ENCODE measurements at places on chromosomes 12 and 14. TPM values are rescaled to one million over a fixed set of nuclear protein-coding genes. Genes with fewer than 3 reads are reported as not detected.

DNA sequence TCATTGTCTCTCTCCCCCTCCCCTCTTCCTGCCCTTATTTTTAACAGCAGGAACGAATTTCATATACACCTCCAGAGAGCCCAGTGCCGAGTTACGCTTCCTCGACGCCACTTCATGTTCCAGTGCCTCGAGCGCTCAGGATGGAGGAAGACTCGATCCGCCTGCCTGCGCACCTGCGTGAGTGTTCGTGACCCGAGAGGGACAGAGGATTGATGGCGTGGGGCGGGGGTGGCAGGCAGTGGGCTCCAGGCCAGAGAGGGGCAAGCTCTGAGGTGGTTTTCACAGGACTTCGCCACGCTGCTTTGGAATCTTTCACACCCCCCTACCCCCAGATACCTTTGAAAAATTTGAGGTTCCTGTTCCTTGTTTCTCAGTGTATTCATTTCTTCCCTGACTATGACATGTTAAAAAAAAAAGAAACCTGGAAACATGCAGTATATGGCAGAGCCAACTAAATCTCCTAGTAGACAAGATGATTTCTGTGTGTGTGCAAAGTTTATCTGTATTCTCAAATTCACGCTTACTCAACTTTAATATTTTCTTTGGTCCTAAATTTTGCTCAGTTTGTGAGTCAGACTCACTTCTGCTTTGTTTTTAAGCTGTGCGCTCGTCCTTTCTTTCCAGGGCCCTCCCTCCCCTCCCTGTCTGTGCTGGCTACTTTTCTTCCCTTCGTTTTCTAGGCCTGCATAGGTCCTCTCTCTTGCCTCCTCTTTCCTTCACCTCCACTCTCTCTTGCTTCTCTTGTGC is 103.1 kb downstream of the ETV6 start:
- DNase-seq, result no peak

DNA sequence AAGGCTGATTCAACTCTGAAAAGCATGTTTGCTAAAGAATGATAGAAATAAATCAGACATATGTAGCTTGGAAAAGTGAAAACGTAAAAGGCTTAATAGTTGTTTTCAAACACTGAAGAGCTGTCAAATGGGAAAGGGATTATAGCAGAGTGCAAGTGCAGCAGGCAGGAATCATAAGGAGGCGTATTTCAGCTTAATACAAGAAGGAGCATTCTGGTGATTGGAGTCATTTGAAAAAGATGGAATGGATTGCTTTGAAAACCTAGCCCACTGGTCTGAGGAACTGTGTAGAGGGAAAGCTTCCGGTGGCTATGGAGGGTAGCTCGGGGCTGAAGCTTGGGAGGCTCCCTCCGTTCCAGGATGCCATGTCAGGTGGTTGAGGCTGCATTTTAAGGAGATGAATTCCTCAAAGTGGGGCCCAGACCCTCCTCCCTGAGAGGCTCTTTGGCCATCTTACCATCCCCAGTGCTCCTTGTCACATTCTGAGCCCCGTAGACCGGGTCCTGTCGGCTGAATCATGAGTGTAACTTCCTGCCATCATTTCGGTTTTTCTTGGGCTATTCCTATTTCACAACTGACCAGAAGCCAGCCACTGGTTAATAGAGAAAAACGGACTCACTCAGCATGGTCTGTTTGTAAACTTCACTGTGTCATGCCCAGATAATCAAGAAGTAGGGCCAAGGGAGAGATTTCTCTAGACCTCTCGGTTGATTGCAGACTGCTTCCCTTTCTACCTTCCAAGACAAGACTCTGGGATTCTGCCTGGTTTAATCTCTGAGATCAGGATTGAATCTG is 6.5 kb downstream of the WNT5B start:
- DNase-seq, result no peak

DNA sequence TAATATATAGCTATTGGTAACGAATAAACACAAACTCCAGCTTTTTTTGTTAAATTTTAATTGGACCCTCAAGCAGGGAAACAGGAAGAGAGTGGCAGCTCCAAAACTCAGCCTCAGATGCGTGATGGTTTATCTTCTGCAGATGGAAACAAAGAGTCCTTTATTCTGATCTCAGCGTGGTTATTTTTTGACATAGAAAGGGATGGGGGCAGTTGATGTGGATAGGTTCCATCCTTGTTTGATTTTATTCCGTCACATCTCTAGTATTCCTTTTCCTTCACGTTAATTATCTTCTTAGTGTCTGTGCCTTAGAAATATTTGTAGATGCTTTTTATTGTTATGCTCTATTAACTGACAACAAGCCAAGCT is 447.6 kb upstream of the SEL1L start:
- no peak for DNase-seq

DNA sequence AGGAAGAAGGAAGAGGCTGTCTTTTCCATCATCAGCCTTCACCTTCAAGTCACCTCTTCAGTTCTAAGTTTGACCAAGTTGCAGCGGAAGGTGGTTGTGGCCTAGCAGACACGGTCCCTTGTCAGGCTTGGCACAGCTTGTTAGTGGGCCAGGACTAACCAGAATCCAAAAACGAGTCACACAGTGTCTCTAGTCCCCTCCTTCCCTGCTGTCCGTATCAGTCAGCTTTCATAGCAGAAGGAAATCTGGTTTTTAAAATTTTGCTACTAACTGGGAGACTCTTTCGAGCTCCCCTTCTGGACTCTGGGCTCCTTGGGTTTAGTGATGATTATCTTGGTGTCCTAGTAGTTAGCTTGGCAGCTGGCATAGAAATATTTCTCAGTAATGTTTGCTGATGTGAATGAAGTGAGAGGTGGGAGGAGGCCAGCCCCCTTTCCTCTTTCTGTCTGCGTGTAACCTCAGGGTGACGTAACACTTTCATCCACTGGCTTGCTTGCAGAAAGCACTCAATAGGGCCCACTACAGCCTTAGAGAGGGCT is 3.8 kb downstream of the ETV6 start:
- no peak for DNase-seq

DNA sequence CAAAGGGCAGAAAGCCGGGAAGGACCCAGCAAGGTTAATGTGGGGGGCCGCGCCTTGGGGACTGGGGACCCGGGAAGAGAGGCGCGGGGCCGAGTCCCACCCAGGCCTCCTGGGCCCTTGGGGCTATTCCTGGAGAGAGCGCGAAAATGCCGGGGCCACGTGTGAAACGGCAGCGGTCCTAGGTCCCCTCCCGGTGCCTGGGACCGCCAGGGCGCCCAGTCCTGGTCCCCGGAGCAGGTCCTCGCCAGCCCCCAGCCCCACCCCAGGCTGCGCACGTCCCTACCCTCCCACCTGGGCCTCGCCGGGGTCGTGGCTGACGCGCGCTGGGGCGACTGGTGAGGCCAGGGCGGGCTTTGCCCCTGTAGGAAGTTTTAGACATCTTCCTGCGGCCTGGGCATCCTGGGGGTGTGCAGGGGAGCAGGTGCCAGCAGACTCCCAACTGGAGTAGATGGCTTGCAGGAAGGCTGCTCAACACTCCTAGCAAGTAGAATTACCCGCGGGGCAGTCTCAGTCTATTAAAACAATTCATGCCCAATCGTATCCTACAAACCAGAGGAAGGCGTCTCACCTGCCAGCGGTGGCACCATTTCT is 708 bp downstream of the FAR2 start:
- DNase-seq, result no peak

DNA sequence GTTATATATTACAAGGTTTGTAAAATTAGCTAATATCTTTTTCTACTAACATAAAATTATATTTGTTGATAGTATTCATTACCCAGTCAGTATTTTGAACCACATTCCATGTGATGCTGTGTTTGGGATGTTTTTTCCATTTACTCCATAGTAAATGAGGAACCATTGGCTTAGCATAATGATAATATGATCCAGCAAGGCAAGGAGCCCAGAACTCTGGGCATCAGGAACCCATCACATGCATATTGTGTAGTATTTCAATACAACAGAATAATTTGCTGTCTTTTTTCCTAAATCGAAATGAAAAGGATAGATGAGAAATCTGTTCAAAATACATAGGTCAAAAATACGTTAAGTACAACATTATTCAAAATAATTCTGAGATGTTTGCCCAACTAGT is 48.7 kb upstream of the GARIN2 start:
- no peak for DNase-seq

DNA sequence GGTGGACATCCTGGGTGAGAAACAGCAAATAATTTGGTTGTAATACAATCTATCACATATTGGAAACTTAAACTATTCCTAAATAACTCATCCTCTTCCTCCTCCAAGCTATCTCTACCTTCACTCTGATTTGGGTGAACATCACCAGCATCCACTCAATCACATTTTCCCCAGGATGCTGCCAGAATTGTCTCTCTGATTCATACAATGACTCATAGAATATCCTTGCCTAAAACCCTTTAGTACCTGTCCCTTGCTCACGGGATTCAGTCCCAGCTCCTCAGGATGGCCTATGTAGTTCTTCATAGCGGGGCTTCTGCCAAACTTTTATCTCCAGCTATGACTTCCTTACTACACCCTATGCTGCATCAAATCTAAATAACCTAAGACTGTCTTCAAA is 146.8 kb downstream of the EMP1 start:
- no peak for DNase-seq

GRCh38 chr14:50961605-50962221 is 17.4 kb upstream of the PYGL start:
- DNase-seq, result no peak

DNA sequence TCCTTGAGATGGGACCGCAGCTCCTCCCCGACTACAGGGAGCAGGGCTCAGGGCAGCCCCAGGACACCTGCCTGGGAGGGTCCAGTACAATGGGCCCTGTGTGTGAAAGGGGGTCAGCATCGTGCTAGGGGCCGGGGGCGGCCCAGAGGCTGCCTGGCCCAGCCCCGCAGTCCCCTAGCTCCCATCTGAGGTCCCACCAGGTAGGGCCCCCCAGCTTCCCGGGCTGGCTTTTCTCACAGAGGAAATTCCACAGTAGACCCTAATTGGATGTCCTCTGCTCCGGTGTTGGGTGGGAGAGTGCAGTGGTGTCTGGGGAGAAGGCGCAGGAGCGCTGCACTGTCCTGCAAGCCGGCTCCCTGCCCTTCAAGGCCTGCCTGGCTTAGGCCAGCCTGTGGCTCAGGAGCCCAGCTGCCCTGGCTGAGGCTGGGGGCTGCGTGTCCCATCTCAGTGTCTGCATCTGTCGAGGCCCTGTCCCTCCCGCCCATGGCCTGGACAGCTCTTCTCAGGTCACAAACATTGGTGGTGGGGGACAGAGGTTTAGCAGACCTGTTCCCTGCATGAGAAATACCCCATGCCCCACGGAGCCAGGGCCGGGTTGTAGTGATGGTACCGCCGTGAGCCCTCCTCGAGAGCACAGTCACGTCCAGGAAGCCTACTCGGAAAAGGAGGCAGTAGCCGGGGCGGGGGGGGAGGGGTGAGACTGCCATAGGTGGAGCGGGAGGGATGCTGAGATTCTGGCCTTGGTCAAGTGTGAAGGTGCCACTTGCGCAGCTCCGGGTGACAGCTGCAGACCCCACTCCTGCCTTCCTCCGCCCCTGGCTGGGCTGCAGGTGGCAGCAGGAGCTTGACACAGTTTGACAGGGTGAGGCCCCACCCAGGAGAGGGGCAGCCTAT is 11.6 kb downstream of the HIP1R start:
- no peak for DNase-seq

GRCh38 chr14:47365233-47365632 is 310.2 kb downstream of the MDGA2 start:
- no peak for DNase-seq

- DNase-seq, result no peak
Measured at GRCh38 chr12:25675808-25676207, 122.7 kb upstream of the LMNTD1 start.

DNA sequence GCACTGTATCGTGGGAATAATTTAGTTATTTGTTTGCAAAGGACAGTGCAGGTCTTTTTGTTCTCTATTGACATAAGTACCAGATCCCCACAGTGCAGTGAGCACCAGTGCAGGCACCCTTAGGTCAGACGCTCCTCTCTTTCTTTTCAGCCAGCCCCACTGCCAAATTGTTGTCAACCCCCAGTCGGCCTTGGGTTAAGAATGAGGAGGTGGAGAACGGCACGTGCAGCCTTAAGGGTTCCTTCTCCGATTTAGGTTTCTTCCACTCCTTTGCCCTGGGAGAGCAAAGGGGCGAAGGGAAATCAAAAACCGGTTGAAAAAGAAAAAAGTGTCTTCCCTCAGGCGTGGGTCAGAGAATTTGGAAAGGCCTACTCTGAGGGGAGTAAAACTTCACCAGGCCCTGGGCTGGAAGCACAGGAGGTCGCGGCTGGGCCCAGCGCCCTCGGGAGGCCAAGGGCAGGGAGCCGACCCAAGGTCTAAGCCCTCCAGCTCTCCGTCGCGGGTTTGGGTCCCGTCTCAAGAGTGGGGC is 4.3 kb downstream of the PAX9 start:
- no peak for DNase-seq

DNA sequence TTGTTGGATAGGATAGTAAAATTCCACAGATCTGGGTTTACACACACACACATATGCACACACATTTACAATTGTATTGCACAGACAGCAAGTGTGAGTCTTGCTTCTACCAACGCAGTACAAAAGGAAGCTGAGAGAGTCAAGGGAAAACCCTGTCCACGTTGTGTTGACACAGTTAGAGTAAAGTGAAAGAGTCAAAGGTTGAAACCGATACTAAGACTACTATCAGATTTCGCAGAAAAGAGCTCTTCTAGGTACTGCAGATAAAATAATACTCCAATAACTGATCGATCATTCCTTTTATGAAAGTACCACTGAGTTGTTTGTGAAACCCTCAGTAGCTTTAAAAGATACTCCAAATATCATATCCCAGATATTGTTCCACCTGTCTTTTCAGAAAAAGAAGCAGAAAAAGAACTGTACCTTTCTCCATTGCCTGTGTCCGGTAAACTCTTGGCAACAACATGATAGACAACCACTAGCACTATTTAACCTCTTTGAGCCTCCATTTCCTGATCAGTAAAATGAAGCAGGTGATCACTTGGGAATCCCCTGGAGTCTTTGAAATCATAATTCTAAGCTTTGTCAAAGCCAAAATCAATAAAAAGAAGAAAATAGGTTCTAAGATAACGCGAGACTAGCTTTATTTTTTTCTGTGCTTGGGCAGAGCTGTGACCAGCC is 224.6 kb upstream of the FOXN3 start:
- DNase-seq, result no peak

DNA sequence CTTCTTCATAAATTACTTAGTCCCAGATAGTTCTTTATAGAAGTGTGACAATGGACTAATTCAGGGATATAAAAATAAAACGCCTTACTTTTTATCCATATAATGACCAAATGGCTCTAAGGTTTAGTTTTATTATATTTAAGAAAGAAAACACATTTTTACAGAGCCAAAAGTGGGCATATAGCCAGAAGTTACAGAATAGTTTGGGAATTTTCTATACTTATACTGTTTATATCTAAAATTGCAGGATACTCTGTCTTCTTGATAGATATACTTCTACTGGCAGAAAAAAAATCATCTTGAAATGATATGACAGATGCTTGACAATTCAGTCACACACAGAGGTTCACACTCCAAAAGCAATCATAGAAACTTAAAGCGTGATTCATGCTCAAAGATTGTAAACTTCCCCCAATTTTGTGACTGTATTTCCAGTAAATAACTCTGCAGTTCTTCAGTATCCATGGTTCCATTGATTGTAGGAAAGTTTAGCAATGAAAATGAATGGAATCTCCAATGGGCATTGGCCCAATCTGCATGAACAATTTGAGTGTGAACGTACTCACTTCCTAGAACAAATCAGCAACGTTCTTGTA is 307.8 kb downstream of the NOVA1 start:
- DNase-seq, result no peak

- no peak for DNase-seq
Measured at GRCh38 chr14:62015945-62016344, 253.7 kb downstream of the SNAPC1 start.

The MANSC4 gene
- total RNA-seq, result not detected

The PRKD1 gene
- 4.2 TPM for total RNA-seq

The TMX1 gene
- total RNA-seq, result 14.7 TPM

The TEX52 gene
- total RNA-seq, result not detected

The OR11H6 gene
- total RNA-seq, result not detected

The MDM1 gene
- 10.2 TPM for total RNA-seq

The DCD gene
- not detected for total RNA-seq

The KHNYN gene
- 24.8 TPM for total RNA-seq

All from left cardiac atrium (tissue), 4 donors.